T-helper 1 cell treated with Interleukin-12 subunit alpha and Interleukin-12 subunit beta and Interleukin-4 antibody, amounts not matched to agents 30 ng/mL and 1 ng/mL, for 36 hours (primary cell): ENCODE measurements at places on chromosomes 11 and 22. TPM values are rescaled to one million over a fixed set of nuclear protein-coding genes. Genes with fewer than 3 reads are reported as not detected.

Gene INS
- not detected in 2 replicates for total RNA-seq

Gene TRIM48
- total RNA-seq: not detected in 2 replicates

Gene ARHGAP20
- total RNA-seq: not detected in 2 replicates

Gene OR5A1
- not detected in 2 replicates for total RNA-seq

Gene SCGB1D1
- total RNA-seq: not detected in 2 replicates

Gene SLC17A6
- not detected in 2 replicates for total RNA-seq

Gene CYP2D6
- total RNA-seq: 6.5 and 7.0 TPM in 2 replicates

Gene CNGA4
- 0.15 TPM in 1 of 2 replicates, not detected in the other for total RNA-seq

Gene VPREB1
- total RNA-seq: not detected in 2 replicates

Gene PRG3
- total RNA-seq: not detected in 2 replicates

Gene PATZ1
- 27.4 and 31.0 TPM in 2 replicates for total RNA-seq

Gene GRM5
- not detected in 2 replicates for total RNA-seq

Gene TMEM45B
- 0.93 and 0.96 TPM in 2 replicates for total RNA-seq

Gene MCHR1
- total RNA-seq: not detected in 2 replicates

Gene OR56A1
- not detected in 2 replicates for total RNA-seq

Gene UBQLN3
- total RNA-seq: 0.20 TPM in 1 of 2 replicates, not detected in the other

Gene CCDC73
- total RNA-seq: not detected in 2 replicates

Gene MMP13
- total RNA-seq: 0.17 TPM in 1 of 2 replicates, not detected in the other

Gene ISX
- not detected in 2 replicates for total RNA-seq

Gene SOX6
- 0.17 TPM in 1 of 2 replicates, not detected in the other for total RNA-seq

Gene SLC6A5
- total RNA-seq: not detected in 2 replicates

Gene HRAS
- total RNA-seq: 57.0 and 59.3 TPM in 2 replicates

Gene GP1BB
- total RNA-seq: not detected in 2 replicates

Gene DTX4
- total RNA-seq: 0.12 and 0.15 TPM in 2 replicates

Gene CYB561A3
- total RNA-seq: 38.9 and 40.0 TPM in 2 replicates

Gene CDKN1C
- total RNA-seq: 0.29 and 0.46 TPM in 2 replicates

Gene HTR3B
- total RNA-seq: not detected in 2 replicates

Gene MGAT3
- 2.9 and 3.9 TPM in 2 replicates for total RNA-seq

Gene KCNJ4
- total RNA-seq: not detected in 2 replicates

Gene PRR33
- not detected in 2 replicates for total RNA-seq

Gene IL17RA
- 76.1 and 78.3 TPM in 2 replicates for total RNA-seq

Gene HSD17B12
- 44.9 and 50.8 TPM in 2 replicates for total RNA-seq

Gene OR6A2
- 0.05 and 0.12 TPM in 2 replicates for total RNA-seq

Gene SCGB1A1
- total RNA-seq: not detected in 2 replicates
